ENCODE measurements at places on chromosomes 2 and 18.

DNA sequence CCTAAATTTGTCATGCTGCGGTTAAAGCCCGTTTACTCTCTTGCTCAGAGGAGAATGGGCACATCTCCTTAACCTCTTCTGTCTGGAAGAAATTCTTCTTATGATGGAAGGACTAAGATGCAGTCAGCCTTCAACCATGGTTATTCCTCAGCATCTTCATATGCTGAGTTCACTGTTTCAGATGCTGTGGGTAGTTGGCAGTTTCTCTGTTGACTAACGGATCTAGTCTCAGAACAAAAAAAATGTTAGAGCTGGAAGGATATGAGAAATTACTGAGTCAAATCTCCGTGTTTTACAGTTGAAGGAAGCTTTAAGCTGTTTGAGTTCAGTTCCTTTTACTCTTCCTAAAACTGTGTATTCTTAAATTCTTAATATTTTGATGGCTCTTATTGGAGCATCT lies 43.6 kb upstream of the PGAP1 start:
- no peak for DNase-seq

DNA sequence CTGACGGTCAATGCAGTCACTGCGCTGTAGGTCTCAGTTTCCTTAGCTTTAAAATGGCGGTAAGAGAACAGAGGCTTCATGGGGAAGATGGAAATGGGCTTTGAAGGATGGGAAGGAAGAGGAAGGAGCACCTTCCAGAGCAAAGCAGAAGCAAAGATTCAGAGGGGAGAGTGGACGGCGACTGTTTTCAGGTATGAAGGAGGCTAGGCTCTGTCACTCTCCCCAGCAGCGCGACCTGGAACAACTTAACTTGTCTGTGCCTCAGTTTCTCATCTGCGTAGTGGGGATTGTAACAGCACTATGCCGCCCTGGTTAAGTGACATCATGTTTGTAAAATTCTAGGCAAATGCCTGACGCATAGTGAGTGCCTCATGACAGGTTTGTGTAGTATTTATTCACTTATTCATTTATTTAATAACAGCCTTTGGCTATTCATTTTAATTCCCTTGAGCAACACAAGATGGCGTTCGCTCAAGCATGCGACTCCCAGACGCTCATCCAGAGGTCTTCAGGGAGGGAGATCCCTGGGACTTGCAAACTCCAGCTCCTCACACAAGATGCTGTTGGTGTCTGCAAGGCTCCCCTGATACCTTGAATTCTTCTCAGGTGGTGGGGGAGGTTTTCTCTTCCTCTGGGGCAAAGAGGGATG lies 336.3 kb downstream of the DYSF start:
- DNase-seq: no peak

- no peak for DNase-seq
Observed at GRCh38 chr2:144030791-144031190, 489.1 kb downstream of the ZEB2 start.

DNA sequence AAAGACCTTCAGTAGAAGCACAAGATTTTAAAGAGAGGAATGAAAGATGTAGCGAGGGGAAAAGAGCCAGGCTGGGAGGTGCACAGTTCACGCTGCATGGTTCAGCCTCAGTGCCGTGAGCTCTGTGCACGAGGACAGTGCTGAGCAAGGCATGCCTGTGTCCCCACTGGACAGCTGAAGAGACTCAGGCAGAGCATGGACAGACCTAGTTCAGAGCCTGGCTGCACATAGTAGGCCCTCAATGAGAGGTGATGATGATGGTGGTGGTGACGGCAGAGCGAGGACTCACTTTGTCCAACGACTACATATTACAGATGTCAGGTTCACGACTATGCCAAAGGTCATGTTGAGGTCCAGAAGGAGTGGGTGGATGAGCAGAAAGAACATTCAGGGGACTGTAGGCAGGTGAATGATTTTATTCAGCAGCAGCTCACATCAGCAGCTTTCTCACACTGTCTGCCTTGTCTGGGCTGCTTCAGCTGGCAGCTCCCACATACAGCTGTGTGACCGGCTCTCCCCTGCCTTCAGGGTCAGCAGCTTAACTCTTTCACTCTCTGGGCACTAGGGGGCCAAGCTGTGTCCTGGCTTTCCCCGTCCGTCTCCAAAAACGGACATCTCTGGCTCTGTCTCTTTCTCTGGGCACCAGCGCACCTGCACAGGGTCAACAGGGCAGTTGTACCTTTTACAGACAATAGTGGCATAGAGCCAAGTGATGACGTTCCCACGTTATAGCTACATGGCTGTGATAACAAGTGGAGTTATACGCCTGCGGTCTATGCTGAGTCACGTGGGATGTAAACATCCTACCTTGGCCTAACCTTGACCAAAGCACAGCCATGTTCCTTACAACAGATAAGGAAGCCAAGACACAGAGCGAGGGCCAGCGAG lies 128.8 kb upstream of the MSH6 start:
- no peak for DNase-seq

- no peak for DNase-seq
Observed at GRCh38 chr18:5507756-5508155, 36.0 kb downstream of the EPB41L3 start.

- DNase-seq: peak; percentile 36
Observed at GRCh38 chr2:236512902-236513435, 56.7 kb upstream of the ACKR3 start.
